ENCODE measurements at places on chromosomes 4 and X.
A peak's percentile ranks its signal among the peaks of the same experiment; 100 is the strongest.

- DNase-seq, result no peak
These were observed 342.1 kb upstream of the CTSO start for GRCh38 chr4:156295676-156296195.

DNA sequence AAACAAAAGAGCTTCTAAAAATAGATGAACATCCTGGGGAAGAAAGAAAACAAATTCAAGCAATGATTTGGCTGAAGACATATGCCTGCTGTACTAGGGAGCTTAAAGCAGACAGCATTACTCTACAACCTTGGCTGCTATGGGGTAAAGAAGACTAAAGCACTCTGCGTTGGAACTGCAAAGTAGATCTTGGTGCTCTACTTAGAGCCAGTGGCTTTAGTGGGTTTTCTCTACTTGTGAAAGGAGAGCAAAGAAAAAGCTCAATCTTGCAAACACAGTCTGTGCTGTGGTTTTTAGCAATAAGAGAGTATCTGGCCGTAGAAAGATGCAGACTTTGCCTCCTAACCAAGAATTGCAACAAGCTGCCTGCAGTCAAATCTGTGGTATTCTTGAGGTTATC is 334.7 kb upstream of the NDST3 start:
- DNase-seq, result no peak

DNA sequence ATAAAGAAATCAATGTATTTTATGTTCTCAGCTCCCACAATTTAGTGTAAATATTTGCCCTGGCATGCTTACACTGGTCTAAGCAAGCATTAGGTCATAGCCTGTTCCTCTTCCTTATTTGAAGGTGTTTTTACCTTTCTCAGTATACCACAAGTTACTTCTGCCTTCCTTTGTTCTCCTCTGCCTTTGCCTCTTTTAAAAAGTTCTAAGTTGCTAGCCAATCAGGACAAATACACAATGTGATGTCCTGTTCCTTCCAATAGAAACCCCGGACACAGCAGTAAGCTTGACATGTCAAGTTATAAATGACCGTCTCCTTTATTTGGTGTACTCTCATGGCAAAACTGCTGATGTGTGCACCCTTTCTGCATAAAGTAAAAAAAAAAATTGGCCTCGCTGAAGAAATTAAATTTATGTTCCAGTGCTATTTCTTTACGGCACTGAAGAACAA is 49.4 kb downstream of the UGT2B10 start:
- DNase-seq, result no peak

DNA sequence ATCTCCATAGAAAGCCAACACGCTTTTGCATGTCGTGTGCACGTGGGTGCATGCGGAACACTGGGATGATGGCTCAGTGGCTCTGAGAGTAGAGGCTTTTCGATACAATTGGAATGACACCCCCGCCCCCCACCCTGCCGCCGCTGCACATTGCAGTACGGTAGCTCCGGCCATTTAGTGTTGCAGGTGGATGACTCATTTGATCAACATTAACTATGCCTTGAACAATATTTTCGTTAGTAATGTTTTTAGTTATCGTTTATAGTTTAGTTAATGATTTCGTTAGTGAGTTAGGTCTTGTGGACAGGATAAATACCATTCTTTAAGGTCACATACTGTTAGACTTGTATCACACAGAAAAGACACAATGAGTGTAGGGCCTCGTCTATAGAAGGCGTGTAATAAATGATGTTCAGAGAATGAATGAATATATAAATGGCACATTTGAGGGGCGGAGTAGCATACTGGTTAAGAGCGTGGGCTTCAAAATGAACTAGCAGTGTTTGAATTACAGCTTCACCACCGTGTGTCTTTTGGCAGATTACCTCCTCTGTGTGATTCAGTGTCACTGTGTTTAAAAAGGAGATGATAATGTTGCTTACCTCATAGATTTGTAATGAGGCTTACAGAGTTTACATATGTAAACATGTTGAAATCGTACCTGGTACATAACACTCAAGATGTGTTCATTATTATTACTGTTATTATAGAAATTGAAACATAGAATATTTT is 67.2 kb upstream of the TENM3 start:
- DNase-seq, result no peak

GRCh38 chr4:121255986-121256750 is 92.0 kb upstream of the TNIP3 start:
- peak; percentile 96 for DNase-seq

DNA sequence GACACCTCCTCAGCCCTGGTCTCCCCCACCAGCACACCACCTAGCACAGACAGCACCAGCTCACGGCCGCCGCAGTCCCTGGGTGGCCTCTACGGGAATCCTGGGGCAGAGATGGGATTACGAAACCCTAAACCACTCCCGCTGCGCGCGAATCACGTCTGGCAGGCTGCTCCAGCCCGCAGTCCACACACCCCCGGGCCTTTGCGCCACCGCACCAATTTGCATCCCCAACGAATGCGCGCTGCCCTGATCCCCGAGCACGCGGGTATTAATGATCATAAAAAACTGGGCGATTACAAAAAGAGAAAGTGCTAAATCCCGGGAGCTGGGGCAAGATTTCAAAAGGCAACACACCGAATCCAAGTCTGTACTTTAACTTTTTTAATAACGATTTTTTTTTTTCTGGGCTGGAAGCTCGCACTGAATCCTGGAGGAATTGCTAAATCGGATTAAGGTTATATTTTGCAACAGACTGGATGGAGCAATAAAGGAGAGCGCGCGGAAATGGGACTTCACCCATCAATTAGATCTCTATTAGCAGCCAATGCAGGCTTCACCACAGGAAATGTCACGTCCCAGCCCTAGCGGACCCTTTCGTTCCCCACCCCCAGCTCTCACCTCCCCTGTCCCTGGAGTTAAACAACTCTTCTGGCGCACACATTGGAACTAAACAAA is 69.8 kb upstream of the TMEM33 start:
- no peak for DNase-seq

GRCh38 chr4:123350191-123350544 is 46.4 kb upstream of the SPRY1 start:
- peak; percentile 11 for DNase-seq

GRCh38 chrX:57652705-57653104 is 27.4 kb downstream of the NLRP2B start:
- DNase-seq, result no peak

GRCh38 chrX:101206471-101206870 is 13.1 kb upstream of the DRP2 start:
- DNase-seq, result peak; percentile 35

DNA sequence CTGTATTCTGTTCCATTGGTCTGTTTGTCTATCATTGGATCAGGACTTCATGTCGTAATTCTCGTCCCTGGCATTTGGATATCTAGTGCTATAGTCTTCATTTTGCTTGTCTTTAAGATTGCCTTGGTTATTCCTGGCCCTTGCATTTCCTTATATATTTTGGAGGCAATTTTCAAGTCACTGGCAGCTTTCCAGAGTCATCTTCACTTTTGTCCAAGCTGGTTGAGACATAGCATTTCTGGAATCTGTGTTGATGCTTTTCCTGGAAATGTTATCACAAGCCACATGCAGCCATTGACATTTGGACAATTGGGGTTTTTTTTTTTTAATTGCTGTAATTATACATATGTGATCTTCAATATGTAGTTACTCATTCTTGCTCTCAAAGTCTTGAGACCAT is 45.2 kb upstream of the HGFAC start:
- DNase-seq, result no peak

- DNase-seq, result no peak
These were observed 103.4 kb downstream of the CHRNA9 start for GRCh38 chr4:40438384-40439026.

DNA sequence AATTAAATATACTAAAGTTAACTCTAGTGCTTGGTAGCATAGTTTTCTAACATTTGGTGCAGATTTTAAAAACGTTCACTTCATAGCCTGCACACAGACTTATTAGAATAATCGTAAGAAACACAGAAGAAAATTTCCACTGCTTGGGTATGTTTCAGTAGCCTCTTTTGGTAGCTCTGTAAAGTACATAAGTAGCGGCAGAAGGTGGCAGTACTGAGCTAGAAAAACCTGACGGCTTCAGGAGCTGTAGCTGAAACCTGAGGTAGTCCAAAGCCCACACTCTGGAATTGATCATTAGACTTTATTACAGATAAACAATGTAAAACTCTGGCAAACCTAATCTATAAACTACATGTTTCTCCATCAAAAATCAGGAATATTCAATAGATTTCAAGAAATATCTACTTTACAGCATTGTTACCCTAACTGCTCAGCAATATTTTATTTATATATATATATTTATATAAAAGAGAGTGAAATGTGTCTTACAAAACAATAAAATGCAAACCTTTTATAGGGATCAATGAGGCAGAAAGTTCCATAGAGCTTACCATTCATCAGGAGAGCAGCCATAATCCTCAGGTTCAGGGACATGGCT is 88.2 kb downstream of the ATP8A1 start:
- DNase-seq, result peak; percentile 73

DNA sequence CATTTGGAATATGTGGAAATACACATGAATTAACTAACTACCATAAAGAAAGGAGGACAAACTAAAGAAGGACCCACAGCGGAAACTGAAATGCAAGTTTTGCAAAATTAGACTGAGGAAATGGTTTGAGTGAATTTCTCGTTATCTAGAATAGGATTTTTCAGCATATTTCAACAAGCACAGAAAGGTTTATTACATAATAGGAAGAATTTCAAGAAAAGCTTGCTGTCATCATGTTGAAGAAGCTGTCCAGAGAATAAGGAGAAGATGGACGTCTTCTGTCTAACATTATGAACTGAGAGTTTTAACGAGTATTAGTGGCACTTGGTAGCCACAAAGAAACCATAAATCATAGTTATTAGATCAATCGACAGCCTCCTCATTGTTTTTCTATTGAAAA is 45.0 kb downstream of the TEC start:
- no peak for DNase-seq

GRCh38 chrX:79080141-79080540 is 64.3 kb upstream of the GPR174 start:
- DNase-seq, result peak; percentile 4

- DNase-seq, result no peak
These were observed 196.3 kb upstream of the ANXA3 start for GRCh38 chr4:78355306-78355705.

- DNase-seq, result no peak
These were observed 1722.9 kb upstream of the PCDH10 start for GRCh38 chr4:131426023-131426758.

DNA sequence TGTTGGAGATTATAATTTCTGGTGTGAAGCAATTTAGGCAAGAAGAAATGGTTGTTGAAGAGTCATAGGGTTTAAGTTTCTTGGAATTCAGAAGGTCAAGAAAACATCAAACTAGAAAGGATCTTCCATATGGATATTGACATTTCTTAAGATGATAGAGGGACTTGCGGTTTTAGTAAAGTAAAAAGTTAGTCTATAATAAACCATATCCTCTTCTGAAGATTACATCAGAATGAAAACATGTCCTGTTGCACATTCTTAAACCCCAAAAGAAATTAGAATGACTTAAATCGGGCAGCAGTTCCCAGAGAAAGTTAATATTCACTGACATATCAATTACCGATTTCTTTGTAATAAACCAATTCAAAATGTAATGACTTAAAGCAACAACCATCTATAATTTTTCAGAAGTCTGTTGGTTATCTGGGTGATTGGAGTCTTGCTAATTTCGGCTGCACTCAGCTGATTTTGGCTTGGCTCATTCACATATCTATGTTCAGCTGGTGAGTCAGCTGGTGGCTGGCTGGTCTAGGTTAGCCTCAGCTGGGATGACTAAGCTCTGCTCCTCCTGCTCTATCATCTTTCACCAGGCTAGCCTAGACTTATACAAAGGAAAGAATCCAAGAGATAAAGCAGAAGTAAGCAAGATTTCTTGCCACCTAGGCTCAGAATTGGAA is 24.4 kb upstream of the DYNLT3 start:
- DNase-seq, result peak; percentile 90

GRCh38 chrX:140467211-140467610 is 37.7 kb downstream of the SOX3 start:
- peak; percentile 54 for DNase-seq

GRCh38 chrX:133290076-133290475 is 71.9 kb upstream of the TFDP3 start:
- peak; percentile 20 for DNase-seq

DNA sequence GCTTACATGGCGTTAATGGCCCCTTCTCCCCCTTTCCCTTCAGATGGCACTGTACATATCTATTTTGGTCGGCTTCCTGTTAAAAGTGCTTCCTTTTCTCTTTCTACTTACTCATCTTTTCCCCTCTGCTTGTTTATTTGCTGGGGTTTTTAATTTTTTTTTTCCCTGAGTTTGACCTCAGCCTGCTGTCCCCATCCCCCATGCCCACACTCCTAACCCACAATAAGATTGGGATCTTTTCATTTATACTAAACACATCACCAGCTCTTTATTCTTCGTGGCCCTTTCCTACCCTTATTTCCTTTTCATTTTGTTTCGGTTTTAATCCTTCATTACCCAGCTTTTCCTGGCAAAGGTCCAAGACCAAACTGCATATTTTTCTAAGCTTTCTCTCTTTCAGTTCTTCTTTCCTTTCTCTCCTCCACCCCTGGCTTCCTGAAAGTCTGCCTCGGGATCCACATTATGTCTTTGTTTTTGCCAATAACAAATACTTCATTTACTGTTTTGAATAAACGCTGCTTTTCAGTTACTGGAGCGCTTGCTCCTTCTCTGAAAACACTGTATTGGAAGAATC is 152.0 kb upstream of the USP9X start:
- peak; percentile 61 for DNase-seq

GRCh38 chr4:2333356-2333841 is 71.5 kb upstream of the MXD4 start:
- DNase-seq, result no peak

DNA sequence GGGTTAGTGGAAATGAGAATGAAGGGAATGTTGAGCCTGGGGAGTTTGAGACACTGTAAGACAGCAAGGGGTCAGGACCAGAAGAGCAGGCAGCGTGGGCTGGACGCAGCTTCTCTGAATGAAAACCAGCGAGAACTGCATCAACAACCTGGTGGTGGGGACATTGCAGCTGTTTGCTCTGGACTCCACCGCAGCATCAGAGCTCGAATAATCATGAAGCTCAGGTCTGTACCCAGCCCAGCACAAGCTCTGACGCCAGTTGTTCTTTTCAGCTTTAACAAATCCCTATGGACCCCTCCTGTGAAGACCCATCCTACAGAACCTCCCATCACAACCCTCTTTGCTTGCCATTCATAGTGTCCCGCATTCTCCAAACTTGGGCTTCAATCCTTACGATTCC is 106.8 kb upstream of the PNPLA4 start:
- no peak for DNase-seq

GRCh38 chr4:74059161-74059829 is 20.8 kb upstream of the CXCL3 start:
- DNase-seq, result no peak

GRCh38 chr4:176191974-176192373 is 3.4 kb downstream of the SPATA4 start:
- peak; percentile 14 for DNase-seq

DNA sequence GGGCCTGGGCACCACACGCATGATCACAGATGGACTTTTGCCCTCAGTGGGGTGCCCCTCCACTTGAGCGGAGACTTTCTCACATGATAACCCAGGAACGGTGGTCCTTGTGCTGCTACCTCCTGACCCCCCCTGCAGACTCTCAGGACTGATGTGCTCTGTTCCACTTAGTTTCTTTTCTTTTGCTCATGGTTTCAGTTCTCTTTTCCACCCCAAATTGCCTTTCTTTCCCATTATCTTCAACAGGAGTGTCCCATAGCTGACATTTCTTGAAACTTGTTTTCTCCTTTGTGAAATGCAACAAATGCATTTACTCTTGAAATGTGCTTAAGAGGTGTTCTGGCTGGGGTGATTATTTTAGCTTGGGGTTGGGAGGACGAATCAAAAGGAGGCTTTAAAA is 9.0 kb downstream of the MPC1L start:
- DNase-seq, result no peak

- DNase-seq, result no peak
These were observed 163.3 kb downstream of the MID1 start for GRCh38 chrX:10457092-10457491.

- no peak for DNase-seq
These were observed 1038.3 kb downstream of the RAPGEF2 start for GRCh38 chr4:160141206-160141605.
